ENCODE measurements at places on chromosomes 5 and 9.

DNA sequence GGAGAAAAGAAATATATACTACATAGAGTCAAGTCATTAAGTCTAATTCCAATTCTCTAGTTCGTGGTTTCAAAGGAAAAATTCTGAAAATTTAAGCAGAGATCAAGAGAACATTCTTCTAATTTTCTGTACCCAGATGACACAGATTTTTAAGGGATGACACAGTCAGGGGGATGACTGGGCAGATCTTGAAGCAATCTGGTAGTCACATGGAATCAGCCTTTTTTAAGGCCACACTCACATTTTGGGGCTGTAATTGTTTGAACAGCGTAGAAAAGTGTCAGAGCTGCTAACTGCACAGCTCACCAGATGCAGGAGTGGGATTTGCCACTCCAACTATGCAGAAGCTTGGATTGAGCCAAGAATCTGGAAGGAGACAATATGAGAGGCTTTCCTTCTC lies 20.4 kb downstream of the PDE4D start:
- DNase-seq = no peak

- no peak for DNase-seq
Measured at GRCh38 chr9:105978336-105978735, 284.0 kb downstream of the TMEM38B start.

GRCh38 chr9:131629825-131630204 lies 84.5 kb downstream of the PRRT1B start:
- peak; percentile 47 for DNase-seq

DNA sequence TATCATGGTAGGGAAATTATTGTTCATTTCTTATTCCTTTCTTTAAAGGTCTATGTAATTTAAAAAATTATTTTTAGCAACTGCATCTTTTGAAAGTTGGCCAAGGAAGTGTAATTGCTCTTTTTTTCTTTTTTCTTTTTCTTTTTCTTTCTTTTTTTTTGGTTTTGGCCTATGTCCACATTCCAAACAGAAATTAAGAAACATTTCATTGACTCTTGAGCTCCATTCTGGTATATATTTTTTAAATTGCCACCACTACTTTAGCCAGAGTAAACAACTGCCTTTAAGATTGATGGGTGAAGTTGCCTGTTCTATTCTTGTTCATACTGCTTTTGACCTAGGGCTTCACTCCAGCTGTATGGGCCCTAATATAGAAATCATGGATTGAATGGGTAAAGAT lies 75.8 kb upstream of the TMEM171 start:
- no peak for DNase-seq

GRCh38 chr9:133920471-133920870 lies 71.7 kb downstream of the VAV2 start:
- no peak for DNase-seq

DNA sequence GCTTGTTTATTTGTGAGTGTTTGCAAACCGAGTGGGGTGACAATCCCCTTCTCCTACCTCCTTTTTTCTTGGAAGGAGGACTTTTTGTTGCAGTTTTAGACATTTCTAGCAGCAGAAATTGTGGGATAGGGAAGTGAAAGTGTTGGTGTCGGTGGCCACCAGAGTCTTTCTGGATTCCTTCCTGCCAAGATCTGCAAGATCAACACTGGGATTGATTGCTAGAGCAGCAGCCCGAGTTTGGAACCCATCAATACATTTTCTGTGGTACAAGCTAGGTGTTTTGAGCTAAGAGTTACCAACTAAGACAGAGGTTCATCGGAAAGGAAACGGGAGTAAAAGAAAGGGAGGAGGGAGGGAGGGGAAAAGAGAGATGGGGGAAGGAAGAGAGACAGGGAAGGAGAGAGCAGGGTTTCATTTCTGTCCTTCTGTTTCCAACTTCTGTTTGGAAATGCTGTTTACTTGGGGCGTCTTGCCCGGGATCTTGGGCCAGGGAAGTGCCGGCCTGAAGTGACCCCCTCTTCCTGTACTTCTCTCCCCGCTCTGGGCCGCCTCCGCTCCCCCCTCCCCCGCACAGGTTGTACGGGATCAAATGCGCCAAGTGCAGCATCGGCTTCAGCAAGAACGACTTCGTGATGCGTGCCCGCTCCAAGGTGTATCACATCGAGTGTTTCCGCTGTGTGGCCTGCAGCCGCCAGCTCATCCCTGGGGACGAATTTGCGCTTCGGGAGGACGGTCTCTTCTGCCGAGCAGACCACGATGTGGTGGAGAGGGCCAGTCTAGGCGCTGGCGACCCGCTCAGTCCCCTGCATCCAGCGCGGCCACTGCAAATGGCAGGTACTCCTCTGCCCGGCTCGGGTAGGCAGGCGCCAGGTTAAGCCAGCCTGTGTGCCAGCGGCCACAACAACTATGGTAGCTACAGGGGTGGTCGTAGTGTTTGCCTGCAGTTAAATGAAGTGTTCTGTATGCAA lies 4.0 kb downstream of the ISL1 start:
- DNase-seq = no peak

DNA sequence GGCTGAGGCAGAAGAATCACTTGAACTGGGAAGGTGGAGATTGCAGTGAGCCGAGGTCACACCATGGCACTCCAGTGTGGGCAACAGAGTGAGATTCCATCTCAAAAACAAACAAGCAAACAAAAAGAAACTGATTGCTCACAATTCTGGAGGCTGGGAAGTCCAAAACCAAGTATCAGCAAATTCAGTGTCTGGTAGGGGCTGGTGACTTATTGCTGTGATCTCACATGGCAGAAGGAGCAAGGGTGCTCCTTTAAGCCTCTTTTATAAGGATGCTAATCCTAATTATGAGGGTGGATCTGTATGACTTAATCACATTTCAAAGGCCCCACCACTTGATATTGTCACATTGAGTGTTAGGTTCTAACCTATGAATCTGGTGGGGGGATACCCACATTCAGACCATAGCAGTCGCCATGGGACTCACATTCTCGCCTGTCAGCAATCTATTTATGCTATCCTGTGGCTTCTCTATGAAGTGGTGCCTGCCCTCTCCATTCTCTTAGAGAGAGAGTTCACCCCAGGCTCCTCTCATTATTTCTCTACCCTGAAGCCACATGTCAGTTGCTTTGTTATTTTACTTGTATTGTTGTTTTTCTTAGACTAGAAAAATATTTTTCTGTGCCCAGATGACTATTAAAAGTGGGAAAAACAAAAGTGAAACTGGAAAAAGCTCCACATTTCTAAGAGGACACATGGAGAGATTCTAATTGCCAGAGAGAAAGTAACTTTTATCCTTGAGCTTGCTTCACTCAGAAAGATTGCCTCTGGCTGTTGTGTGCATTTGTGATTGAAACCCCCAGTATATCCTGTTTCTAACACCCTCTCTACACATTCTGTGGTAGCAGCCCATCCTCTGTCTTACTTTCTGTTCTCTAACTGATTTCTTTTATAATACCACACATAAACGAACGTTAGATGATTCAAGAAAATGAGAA lies 18.8 kb upstream of the PRLR start:
- DNase-seq = peak; percentile 13

- peak; percentile 29 for DNase-seq
Measured at GRCh38 chr5:6712142-6712576, 1.1 kb upstream of the TENT4A start.

DNA sequence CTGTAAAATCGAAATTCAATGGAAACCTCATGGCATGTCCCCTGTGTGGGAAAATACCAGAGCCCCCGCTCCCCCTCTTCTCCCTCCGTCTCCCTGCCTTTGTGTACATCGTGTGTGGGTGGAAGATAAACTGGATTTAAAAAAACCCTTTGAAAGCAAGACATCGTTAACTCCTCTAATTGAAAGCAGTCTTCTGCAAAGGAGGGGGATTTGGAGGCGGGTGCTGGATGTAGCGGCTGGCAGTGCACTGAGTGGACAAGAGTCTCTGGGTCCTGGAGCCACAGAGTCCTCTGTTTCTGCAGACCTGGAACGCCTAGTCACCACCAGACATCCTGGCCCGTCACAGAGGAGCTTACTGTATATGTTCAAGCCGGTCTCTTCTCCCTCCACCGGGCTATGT lies 169.4 kb downstream of the PAPPA start:
- DNase-seq = no peak

DNA sequence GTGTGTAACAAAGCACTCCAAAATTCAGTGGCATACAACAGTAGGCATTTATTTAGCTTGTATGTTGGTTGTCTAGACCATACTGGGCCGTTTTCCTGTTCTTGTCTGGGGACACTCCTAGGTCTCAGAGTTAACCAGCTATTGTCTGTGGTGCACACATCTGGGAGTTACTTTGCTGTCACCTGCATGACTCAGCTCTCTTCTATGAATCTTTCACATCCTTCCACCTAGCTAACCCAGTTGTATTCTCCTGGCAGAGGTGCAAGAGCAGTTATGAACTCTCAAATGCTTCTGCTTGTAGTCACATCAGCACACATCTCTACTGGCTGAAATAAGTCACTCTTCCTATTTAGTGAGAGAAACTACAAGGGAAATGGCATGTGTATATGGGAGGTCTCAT lies 138.1 kb downstream of the BAAT start:
- DNase-seq = no peak

- DNase-seq = peak; percentile 77
Measured at GRCh38 chr9:33081128-33081851, 4.8 kb upstream of the SMU1 start.

DNA sequence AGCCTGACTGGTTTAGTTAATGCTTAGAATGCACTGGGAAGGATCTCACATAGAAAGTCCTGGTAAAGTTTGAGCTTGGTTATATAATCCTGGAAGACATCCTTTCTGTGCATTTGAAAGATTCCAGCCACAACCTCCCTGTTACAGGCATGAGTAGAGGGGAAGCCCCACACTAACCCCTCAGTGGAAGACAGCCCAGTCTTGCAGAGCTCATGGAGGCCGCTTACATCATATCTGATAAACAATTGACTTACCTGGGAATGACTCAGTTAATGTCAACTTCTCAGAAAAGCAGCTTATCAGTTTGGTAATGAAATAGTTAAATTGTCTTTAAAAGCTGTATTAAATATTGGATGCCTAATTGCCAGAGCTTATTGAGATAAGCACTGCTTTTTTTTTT lies 28.1 kb upstream of the PDE8B start:
- DNase-seq = no peak

GRCh38 chr9:113990975-113991471 lies 87.1 kb downstream of the AMBP start:
- no peak for DNase-seq

- DNase-seq = no peak
Measured at GRCh38 chr9:17723656-17724055, 144.8 kb downstream of the SH3GL2 start.

DNA sequence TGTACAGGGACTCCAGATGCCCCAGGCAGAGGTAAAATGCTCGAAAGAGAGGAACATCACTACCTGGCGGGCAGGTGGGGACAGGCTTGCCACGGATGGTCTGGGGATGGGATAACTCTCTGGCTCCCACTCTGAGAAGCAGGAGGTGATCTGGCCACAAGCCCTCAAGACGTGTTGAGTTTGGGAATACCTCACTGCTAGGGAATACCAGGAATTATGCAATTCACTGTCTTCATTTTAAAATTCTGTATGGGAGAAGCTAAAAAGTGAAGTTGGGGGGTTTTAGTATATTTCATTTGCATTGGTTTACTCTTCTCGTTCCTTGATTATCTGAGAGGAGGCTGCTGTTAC lies 510.4 kb downstream of the CCDC171 start:
- DNase-seq = no peak

GRCh38 chr5:133883916-133884315 lies 84.5 kb downstream of the C5orf15 start:
- no peak for DNase-seq

DNA sequence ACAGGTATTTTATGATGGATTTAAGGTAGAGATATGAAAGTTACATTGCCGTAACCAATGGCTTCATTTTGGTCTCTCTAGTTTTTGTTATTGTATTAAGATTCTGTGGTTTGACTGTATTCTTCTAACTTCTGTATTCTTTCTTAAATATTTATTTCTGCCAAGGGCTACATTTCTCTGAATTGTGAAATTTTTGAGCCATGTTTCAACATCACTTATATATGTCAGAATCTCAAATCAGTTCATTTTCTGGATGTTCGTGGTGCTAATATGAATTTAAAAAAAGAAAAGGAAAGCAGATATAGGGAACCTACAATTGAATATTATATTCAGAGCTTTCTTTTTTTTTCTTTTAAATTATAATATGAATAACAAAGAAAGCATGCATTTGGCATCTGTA lies 142.7 kb downstream of the ANXA1 start:
- peak; percentile 13 for DNase-seq

DNA sequence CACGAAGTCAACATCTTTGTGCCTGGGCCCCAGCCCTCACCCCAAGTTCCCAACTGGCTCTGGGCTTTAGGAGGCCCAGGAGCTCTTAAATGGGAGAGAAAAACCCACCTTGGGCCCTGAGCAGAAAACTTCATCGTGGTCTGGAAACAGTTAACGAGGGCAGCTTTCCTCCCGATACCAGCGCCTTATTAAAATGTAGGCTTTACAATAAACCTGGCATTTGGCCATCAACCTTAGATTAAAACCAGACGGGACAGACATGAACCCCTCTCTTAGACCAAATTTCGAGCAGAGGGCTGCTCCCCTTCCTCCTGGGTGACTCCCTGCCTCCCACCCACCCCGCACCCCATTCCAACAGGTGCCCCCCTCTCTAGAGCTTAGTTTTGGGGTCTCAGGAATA lies 39.4 kb downstream of the PRRX2 start:
- DNase-seq = no peak

- DNase-seq = no peak
Measured at GRCh38 chr5:15439801-15440200, 60.2 kb upstream of the FBXL7 start.

DNA sequence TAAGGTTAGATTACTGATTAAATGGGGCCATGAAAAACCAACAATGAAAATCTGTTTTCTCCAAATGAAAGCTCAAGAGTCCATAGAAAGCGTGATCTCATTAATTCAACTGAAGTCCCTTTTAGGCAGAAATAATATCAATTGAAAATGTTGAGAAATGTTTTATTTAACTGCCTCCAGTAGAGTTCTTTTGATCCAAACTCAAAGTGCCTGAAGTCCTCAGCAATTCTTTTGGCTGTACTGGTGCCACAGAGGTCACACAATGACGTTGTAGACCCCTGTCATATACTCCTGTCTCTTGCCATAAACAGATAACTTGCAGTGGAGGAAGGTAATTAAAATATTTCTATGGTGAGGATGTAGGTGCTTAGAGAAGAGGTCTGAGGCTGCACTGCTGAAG lies 1420.5 kb downstream of the CDH12 start:
- no peak for DNase-seq

DNA sequence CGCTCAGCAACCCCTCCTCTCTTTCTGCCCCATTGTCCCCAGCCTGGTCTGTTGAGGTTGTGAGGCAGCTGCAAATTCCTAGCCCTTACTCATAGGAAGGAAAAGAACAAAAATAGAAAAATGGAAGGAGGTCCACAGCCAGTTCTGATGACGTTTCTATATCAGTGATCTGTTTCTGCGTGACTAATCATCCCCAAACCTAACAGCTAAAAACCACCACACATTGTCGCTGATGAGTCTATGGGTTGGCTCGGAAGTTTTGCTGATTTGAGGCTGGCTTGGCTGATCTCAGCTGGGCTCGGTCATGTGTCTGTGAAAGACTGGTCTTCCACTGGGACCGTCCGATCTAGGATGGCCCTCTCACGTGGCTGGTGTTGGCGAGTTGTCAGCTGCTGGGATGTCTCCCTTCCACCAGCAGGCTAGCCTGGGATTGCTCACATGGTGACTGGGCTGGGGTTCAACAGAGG lies 200.6 kb upstream of the ZNF618 start:
- DNase-seq = peak; percentile 42
